CD8-positive, alpha-beta memory T cell (primary cell): ENCODE measurements at places on chromosomes 2 and 18.

- DNase-seq: no peak
Measured at GRCh38 chr2:73999881-74000597, 15.3 kb downstream of the TET3 start.

- peak; percentile 80 for DNase-seq
Measured at GRCh38 chr2:233059797-233060500, at the start of gene INPP5D. Gene INPP5D (plus strand): TSS chr2:233060342. CDS start chr2:233060479, 137 bp downstream.

GRCh38 chr2:70684846-70685622, 83.0 kb downstream of the ADD2 start:
- no peak for DNase-seq

DNA sequence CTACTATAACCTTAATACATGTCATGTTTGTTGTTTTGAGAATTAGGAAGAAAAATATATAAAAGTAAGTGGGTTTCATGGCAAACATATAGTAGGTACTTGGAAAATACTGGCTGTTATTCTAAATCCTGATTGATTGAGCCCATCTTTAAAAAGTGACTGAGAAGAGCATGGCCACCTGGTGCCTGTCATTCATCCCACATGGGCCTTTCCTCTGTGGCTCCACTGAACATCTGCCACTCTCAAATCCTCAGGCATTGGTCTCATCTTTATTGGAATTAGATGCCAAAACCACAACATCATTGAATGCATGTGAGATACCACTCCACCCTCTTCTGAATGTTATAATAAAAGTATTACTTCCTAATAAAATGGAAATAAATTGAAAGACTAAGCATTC, 101.6 kb upstream of the TTN start:
- no peak for DNase-seq

DNA sequence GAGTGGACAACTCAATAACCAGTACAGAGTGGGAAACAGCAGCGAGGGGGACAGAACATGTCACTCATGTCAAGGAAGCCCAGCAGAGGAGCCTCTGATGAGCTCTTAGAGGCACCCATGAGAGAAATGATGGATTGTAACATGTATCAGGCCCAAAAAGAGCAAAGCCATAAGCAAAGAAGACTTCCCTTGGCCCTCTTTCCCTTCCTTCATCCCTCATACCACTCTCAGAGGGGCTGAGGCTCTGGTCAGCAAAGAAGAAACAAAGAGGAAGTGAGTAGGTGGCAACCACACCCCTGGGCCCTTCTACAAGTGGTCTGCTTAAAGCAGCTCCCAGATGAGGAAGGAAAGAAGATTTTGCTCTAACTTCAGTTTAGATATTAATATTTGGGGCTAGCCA, 112.8 kb downstream of the CDC42EP3 start:
- no peak for DNase-seq

DNA sequence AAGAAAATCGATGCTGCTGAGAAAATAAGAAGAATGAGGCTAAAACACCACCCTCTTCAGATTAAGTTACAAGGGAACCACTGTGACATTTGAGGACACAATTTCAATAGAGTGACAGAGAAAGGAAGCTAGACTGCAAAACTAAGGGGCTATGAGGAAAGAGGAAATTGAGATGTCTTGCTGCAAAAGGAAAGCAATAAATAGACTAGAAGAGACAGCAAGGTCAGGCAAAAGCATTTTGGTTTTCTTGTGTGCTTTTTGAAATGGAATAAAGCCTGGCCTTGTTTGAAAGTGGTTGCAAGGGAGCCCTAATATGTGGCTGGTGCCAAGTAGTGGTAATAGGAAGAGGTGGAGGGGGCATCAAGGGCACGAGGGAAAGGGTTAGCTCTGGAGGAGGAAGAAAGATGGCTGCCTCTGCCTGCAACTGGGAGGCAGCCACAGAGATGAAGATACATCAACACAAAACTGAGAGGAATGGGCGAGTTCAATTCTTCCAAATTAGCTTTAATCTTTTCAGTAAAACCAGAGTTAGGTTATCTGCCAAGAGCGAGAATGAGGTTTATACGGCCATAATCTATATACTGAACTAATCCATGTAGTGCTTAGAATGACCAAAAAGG, 1.2 kb upstream of the MRO start:
- DNase-seq: no peak

GRCh38 chr2:145316496-145316895, 796.6 kb upstream of the ZEB2 start:
- DNase-seq: no peak

- no peak for DNase-seq
Measured at GRCh38 chr2:206968134-206969086, 29.1 kb downstream of the CPO start.

- DNase-seq: no peak
Measured at GRCh38 chr2:25076749-25077148, 34.9 kb downstream of the EFR3B start.

- no peak for DNase-seq
Measured at GRCh38 chr2:194735837-194736542, 921.0 kb upstream of the SLC39A10 start.

GRCh38 chr2:72951303-72952095, 34.2 kb downstream of the EMX1 start:
- DNase-seq: no peak

- DNase-seq: no peak
Measured at GRCh38 chr2:170548304-170548703, 166.8 kb upstream of the SP5 start.

- no peak for DNase-seq
Measured at GRCh38 chr2:226077841-226078240, 678.3 kb downstream of the NYAP2 start.

DNA sequence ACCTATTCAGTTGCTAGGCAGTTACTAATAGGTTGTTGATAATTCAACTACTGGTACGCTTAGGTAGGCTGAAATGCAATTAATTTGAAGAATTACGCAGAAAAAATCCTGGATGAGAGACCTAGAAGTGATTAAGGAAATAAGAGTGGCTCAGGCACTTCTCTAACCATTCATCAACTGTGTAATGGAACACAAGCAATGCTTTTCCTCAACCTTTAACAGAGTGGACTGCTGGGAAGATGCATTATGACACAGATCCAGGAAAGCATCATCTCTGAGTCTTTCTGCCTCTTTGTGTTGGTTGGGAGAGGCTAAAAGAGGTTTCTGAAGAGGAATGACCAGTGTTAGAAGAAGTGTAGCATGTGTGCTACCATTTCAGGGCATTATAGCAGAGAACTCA, 992.2 kb downstream of the TSN start:
- DNase-seq: no peak

GRCh38 chr2:232276084-232276732, 102.3 kb upstream of the ALPP start:
- no peak for DNase-seq

DNA sequence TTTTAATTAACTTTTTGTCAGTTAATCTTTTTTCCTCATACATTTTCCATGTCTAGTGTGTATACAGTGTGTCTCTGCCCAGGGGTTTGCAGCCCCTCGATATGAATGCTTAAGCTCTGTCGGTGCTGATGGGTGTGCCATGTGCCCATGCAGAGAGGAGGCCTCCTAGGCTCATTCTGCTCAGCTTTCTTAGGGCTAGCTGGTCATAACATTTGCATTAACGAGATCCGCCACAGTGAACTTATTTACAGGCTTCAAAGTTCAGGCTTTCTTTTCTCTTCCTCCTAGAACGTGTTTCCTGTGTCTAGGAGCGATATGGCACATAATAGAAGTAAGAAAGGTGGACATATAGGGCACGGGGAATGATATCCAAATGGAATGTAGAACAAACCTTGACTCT, 783.3 kb downstream of the PLCL1 start:
- no peak for DNase-seq
